ENCODE measurements at places on chromosomes 12 and 14.

DNA sequence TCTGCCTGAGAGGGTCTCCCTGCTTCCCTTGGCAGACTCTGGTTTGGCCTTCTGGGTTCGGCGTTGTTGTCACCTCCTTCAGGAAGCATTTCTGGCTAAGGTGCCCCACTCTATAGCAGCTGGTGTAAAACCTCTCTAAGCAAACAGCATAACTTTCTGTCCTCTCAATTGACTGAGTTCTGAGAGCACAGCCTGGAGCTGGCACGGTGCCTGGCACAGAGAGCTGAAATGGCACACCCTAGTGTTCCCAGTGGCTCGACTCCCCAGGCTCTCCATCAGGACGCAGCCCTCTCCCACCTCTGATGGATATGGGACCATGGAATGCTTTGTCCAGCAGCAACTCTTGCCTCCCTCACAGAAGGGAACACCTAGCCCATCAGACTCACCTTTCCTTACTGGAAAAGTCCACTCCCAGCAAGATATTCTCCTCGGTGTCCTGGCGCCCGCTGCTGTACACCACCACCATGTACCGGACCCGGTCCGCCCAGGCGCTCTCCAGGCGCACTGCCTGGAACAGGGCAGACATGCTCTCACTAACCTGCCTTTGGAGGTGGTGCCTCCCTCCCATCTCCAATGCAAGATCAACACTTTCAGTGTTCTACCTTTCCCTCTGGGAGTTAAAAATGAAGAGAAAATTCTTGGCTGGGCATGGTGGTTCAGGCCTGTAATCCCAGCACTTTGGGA, 40.6 kb downstream of the SSH1 start:
- no peak for DNase-seq

GRCh38 chr12:118680356-118680963, 300.9 kb upstream of the SRRM4 start:
- DNase-seq = no peak

DNA sequence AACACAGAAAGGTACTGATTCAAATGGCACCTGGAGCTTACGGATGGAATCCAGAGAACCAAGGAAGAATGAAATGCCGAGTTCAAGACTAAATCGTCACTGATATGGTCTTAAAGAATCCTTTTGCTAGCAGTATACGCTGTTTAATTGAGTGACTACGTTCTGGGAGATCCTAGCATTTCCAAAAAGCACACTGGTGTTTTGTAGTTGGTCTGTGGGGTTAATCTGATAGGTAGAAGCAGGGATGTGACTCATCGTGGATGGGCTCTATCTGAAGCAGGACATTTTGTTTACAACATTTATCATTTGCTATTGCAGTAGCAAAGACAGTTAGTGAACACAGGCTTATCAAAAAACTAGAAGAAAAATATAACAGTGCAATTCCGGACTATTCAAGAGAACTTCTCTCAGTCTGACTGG, 169.2 kb upstream of the HMGA2 start:
- DNase-seq = no peak

DNA sequence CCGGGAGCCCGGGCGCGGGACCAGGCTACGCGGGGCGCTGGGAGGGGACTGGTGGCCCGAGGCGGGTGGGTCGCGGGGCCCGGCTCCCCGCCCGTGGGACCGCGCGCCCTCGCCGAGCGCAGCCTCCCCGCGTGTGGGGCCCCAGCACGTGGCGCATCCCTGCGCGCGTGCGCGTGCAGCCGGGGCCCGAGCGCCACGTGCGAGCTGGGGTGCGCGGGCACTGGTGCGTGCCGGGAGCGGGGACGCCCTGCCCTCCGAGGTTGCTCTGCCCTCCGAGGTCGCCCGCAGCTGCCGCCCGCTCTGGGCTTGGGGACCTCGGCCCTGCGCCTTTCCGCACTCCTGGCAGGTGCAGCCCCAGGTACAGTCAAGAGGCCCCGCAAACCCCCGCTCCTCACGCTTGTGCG, 365 bp upstream of the CCDC88C start:
- no peak for DNase-seq

- no peak for DNase-seq
These were observed 155.5 kb downstream of the KIF21A start for GRCh38 chr12:39287409-39287808.
